ENCODE measurements at places on chromosomes 5 and 9.

- no peak for DNase-seq
Observed at GRCh38 chr5:118565335-118565971, 422.9 kb downstream of the DTWD2 start.

- DNase-seq, result no peak
Observed at GRCh38 chr5:6274846-6275543, 103.4 kb downstream of the MED10 start.

GRCh38 chr5:45639040-45639439, 57.1 kb downstream of the HCN1 start:
- DNase-seq, result no peak

- no peak for DNase-seq
Observed at GRCh38 chr9:134605351-134605965, 36.1 kb upstream of the COL5A1 start.

GRCh38 chr5:30831123-30831522, 362.4 kb upstream of the CDH6 start:
- DNase-seq, result no peak

- DNase-seq, result no peak
Observed at GRCh38 chr5:17169507-17169906, 47.9 kb upstream of the BASP1 start.

- no peak for DNase-seq
Observed at GRCh38 chr5:100779669-100780375, 123.3 kb downstream of the ST8SIA4 start.

DNA sequence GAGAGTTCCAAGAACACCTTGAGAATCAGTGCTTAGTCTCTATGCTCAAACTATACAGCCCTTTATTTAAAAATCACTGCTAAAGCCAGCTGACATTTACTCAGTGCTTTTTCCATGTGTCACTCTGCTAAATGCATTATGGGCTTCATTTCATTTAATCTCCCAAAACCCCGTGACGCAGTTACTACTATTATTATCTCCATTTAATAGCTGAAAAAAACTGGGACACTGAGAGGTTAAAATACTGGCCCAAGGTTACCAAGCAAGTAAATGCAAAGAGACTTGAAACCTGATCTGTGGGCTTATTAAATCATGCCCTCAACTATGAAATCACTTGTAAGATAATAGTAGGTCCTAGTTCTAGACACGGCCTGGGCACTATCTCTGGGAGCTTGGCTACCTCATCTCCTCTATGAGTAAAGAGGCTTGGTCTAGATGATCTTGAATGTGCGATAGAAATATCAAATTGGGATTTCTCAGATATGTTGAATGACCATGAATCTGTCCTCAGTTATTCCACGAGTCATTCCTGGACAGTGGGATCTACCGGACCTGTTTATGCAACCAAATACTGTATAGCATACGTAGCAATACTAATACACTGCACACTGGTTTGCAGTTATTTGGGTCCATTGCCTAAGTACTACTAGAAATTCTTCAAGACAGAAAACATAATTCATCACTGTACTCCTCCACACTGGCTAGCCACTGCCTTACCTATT, 32.3 kb downstream of the MARCHF11 start:
- DNase-seq, result no peak

- no peak for DNase-seq
Observed at GRCh38 chr9:30329431-30329830, 2055.0 kb upstream of the ACO1 start.

- no peak for DNase-seq
Observed at GRCh38 chr5:963310-963672, 45.3 kb upstream of the NKD2 start.

DNA sequence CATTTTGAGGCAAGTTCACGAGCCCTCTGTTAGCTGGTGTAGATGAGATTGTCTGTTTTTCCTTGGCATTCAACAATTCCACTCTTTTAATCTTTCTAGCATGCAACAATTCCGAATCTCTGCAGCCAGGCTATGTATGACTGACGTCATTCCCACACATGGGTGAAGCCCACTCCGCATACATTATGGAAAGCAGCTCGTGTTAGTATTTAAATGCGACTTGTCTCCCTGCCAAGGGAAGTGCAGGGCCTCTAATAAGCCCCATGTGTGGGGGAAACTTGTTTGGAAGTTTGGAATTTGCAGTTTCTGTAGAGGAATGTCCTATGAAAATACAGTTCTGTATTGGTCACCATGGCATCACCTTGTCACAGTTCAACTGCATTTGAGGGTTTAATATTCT, 146.0 kb upstream of the FBXL7 start:
- no peak for DNase-seq

GRCh38 chr5:129904667-129905472, 605 bp downstream of the CHSY3 start:
- DNase-seq, result no peak

DNA sequence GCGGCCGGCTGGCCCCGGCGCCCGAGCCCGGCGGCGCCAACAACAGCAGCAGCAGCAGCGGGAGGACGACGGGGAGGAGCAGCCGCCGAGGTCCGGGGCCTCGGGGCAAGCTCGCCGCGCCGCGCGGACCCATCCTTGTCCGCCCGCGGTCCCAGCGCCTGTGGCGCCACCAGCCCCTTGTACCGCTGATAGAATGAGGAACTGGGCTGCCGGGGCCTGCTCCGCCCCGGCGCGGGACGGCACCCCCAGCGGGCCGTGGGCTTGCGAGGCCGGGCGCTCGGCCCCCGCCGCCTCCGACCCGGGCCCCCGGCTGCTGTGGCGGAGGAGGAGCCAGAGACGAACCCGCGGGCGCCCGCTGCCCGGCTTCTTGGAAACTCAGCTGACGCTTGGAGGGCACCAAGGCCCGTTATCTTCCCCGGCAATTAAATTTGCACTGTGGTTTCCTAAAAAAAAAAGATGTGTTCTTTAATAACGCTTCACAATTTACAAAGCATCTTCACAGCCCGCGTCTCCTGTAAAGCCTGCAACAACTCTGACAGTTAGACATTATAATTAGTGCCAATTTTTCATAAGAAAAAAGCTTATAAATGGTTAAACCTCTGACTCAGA, at the start of gene ARSB:
TSS of gene ARSB (minus strand) at position 195 of the 609 bp plus-strand sequence. CDS start at position 133, 62 bp downstream.
- peak; percentile 25 for DNase-seq

DNA sequence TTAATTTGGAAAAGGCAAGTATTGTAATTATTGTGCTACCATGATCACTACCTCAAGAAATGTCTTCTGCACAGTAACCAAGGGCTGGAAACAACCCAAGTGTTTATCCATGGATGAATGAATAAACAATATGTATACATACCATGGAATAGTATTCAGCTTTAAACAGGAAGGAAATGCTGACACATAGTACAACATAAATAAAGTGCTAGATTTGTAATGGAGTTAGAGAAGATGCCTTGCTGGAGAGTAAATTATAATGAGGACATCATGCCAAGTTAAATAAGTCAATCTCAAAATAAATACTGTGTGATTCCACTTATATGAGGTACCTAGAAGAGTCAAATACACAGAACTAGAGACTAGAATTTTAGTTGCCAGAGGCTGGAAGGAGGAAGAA, 160.0 kb downstream of the CCDC192 start:
- no peak for DNase-seq

DNA sequence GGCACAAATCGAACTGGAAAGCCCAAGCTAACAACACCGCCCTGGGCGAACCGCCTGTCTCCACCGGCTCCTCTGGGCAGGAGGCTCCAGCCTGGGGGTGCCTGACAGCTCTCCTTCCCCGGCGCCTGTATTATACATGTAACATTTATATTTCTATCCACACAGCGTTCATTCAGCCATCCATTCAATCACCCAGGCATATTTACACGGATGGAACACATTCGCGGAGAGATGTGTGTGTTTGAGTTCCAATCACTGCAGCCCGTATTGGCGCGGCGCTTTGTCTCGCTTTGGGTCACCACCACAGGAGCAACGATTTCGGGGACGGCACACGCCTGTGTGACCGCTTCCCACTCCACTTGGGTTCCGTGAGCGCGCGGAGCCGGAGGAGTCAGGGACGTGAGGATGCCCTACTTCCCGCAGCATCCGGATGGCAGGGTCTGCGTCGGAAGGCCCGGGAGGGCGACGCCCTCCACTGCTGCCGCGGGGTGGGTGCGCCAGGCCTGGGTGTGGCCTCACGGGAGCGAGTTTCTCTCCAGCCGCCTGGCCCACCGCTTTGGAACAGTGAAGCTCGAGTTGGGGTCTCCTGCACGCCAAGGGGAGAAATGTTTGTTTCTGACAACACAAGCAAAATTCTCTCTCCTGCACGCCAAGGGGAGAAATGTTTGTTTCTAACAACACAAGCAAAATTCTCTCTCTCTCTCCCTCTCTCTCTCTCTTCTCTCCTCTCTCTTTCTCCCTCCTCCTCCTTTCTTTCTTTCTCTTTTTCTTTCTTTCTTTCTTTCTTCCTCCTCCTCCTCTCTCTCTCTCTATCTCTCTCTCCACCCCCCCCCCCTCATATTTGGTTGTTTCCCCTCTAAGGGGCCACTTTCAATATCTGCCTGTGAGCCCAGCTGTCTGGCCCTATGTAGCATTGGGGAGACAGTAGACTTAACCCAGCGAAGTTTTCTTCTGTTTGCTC, 1.1 kb upstream of the SV2C start:
- DNase-seq, result no peak

DNA sequence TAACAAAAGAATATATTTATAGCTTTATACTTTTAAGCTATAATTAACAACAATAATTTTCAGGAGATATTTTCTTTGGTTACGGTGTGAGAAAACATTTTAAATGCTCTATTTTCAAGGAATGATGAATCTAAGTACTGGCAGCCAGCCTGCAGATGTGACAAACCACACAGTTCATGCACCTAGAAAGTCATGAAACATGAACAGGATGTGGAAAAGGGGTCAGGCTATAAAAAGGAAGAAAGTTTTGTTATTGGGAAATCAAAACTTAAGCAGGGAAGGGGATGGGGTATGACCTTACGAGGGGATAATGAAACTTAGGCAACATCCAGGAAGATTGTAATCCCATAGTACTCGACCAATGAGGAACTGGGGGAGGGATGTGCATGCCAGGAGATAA, 508.7 kb upstream of the GRAMD2B start:
- no peak for DNase-seq

GRCh38 chr5:149013796-149014195, 49.1 kb downstream of the SH3TC2 start:
- no peak for DNase-seq

DNA sequence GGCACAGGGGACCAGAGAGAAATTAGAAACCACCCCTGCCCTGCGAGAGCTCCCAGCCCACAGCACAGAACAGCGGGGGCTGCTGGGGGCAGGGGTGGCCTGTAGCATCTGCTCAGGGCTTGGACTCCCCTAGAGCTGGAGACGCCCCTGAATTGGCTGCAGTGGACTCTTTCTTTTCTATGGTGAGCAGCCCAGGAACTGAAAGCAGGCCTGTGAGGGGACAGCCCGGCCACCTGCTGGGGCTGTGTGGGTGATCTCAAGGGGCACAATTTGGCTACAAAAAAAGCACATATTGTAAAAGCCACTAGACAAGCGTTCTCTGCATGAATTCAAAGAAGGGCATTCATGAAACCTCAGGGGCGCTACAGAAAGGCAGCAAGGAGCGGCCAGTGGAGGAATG, 57.5 kb upstream of the ICE1 start:
- DNase-seq, result no peak

GRCh38 chr9:108766626-108767161, 89.1 kb downstream of the ACTL7B start:
- no peak for DNase-seq

DNA sequence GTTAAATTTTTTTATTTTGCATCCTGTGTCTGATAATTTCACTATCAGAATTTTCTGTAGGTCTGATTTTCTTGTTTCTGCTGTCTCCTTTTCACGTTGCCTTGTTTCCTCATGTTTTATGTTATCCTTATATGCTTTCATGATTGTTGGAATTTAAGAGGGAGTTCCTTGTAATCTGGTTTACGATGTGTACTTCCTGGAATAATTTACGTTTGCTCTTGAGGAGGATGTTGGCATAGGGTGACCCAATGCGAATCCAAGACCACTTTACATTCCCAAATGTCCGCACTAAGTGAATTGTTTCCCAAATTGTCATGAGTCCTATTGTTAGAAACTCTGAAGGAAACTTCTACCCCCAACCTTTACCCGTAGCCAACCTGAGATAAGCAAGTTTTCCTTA, 80.3 kb downstream of the ADAMTSL1 start:
- DNase-seq, result no peak

GRCh38 chr5:124516567-124516966, 229.9 kb downstream of the ZNF608 start:
- DNase-seq, result no peak

DNA sequence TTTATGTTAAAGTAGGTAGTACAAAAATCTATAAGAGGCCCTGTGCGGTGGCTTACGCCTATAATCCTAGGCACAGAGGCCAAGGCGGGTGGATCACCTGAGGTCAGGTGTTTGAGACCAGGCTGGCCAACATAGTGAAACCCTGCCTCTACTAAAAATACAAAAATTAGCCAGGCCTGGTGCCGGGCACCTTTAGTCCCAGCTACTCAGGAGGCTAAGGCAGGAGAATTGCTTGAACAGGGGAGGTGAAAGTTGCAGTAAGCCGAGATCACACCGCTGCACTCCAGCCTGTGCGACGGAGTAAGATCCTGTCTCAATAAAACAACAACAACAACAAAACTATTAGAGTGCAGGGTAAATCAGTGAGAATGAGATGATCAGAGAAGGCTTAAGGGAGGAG, 634.5 kb downstream of the NR2F1-AS1 start:
- DNase-seq, result no peak

Measured in activated T-helper 1 cell treated with anti-CD3 and anti-CD28 coated beads, Interleukin-2, amount 50 U/mL, for 16 hours (primary cell).